T-helper 17 cell (primary cell): ENCODE measurements at places on chromosomes 4 and X.

GRCh38 chrX:154351183-154352011 lies 23.0 kb downstream of the FLNA start:
- peak; percentile 16 for DNase-seq

GRCh38 chr4:94763500-94763899 lies 5.7 kb downstream of the BMPR1B start:
- DNase-seq = no peak

- no peak for DNase-seq
Observed at GRCh38 chrX:69028761-69029120, 136.5 kb downstream of the PJA1 start.

DNA sequence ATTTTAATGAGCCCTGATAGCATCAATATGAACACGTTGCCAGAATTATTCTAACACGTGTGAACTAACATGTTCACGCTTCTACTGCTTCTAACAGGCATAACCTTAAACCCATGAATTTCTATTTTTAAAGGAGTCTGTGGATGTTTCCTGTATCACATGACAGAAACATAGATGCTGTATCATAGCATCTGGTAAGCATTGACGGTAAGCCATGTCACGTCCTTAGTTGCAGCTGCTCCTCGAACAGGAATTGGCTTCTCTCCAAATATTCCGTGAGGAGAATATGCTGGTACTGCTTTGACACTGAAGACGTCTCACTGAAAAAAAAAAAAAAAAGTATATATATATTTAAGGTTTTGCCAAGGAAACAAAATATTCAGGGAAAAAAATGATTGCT lies 105.1 kb upstream of the MXRA5 start:
- DNase-seq = no peak

- no peak for DNase-seq
Observed at GRCh38 chr4:57544811-57545654, 434.8 kb upstream of the IGFBP7 start.

- no peak for DNase-seq
Observed at GRCh38 chr4:88077911-88078524, 70.6 kb downstream of the PKD2 start.

- DNase-seq = no peak
Observed at GRCh38 chr4:1544861-1545281, 138.6 kb upstream of the NKX1-1 start.

GRCh38 chr4:149077181-149077580 lies 635.0 kb upstream of the NR3C2 start:
- no peak for DNase-seq

GRCh38 chr4:14906805-14907204 lies 95.5 kb upstream of the CPEB2 start:
- DNase-seq = no peak

- DNase-seq = no peak
Observed at GRCh38 chr4:123092586-123092985, 170.2 kb upstream of the NUDT6 start.

- DNase-seq = no peak
Observed at GRCh38 chr4:163111588-163111987, 55.1 kb downstream of the NAF1 start.

DNA sequence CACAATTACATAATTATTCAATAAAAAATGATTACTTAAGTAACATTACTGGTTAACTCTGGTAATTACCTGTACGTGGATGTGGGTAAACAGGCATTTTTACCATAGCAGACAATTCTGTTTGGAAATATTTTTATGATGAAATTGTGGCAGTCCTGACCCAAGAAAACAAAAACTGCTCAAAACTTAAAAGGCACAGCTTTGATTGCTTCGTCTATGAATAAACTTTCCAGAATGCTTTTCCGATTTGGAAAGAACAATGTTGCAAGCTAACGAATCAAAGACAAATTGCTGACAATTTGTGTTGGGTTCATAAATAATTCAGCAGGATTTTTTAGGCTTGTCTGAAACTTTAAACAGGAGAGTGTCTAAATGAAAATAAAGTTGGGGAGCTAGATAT lies 150.6 kb upstream of the GYPA start:
- no peak for DNase-seq

- DNase-seq = no peak
Observed at GRCh38 chr4:17276776-17277175, 235.1 kb downstream of the QDPR start.

- DNase-seq = no peak
Observed at GRCh38 chrX:119266364-119266995, 30.4 kb downstream of the PGRMC1 start.

DNA sequence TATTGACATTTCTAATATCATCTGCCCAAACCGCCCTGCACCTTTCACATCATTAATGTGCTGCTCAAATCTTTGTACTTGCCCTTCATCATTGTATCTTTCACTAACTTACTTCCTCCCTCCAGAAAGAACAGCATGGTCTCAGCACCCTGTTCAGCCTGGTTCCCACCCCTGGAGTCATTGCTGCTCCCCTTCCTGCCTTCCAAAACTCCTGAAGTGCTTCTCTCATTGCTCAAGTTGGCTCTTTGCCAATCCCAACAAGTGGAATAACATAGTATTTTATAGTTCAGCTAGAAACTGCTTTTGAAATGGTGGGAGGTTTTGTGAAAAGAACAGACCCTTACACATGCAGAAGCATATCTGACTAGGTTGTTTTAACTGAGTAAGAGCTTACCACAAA lies 14.0 kb upstream of the TTC29 start:
- DNase-seq = no peak

DNA sequence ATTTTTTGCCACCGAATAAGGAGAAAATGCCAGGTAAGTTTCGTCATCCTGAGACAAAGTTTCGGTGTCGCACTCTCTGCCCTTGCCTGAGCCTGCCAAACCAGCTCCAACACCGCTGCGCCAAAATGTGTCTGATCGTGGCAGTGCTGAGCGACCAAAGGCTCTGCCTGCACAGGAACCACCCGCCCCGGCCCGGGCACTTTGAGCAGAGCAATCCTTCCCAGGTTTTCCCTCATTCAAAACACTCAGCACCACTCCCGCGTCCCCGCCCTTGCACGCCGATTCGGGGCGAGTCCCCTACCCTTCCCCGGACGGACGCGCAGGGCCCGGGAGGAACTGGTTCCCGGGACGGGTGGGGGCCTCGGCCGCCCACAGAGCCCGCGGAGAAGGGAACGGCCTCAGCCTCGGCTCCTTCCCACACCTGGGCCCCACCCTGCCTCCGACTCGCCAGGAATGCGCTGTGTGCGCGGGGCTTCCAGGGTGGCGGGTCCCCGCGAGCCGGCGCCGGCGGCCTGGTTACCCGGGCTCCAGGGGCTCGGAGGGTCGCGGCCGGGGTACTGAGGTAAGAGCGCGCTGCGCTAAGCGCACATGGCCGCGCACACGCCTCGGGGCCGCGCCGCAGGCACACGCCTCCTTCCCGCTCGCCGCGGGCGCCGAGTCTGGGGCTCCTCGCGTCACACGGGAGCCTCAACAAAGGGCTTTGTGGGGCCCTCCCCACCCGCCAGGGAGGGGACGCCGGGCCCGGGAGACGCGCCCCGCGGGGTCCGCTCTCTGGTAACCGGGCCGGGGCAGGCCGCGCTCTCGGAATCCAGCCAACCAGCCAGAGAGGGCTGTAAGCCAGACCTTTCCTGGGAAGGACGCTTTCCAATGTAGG lies at the start of gene C4orf36:
C4orf36 (minus strand) TSS at position 661 of the 874 bp plus-strand sequence. CDS start 902 bp downstream, outside the sequence.
- peak; percentile 18 for DNase-seq

DNA sequence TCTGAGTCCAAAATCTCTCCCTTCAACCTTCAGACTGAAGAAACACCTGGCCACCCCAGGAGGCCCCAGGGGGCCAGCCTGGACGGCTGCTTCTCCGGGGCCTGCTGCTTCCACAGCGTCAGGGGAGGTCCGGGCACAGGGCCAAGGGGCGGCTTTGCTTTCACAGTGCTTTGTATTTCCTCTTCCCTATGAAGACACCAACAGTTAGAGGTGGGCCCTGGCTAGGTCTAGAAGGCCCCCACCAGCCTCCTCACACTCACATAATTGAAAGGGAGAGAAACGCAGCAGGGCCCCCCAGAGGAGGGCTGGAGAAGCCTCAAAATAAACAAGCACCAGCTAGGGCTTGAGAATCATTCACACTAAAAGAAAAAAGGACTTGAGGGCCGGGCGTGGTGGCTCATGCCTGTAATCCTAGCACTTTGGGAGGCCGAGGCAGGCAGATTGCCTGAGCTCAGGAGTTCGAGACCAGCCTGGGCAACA lies 17.8 kb downstream of the SCD5 start:
- DNase-seq = no peak

- no peak for DNase-seq
Observed at GRCh38 chr4:77172336-77172735, 15.3 kb downstream of the CCNG2 start.
